ENCODE measurements at places on chromosomes 4 and X.
A peak's percentile ranks its signal among the peaks of the same experiment; 100 is the strongest.

DNA sequence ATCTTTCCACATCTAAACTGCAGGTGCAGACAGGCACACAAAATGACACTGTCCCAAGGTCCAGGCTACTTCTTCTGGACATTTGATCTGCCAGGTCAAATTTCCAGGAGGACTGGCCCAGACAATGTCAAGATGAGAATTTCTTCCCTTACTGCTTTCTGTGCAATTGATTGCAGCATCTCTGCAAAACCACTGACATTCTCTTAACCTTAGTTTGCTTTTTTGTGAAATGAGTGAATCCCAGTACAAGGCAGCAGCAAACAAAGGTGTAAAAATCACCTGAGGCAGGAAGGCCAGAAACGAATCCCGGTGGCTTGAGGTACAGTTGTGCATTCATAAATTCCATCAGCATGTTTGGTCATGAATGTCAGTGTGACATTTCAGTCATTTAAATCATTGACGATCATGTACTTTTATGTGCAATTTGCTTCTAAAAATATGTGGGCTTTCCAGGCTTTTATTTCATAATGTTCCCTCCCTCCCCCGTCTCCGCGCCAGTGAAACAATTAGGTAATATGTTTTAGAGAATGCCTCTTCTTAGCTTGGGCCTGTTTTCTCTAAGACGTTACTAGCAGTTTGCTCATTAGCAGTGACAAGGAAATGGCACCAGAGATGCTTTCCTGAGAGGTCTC lies 39.1 kb downstream of the NHS start:
- no peak for DNase-seq

DNA sequence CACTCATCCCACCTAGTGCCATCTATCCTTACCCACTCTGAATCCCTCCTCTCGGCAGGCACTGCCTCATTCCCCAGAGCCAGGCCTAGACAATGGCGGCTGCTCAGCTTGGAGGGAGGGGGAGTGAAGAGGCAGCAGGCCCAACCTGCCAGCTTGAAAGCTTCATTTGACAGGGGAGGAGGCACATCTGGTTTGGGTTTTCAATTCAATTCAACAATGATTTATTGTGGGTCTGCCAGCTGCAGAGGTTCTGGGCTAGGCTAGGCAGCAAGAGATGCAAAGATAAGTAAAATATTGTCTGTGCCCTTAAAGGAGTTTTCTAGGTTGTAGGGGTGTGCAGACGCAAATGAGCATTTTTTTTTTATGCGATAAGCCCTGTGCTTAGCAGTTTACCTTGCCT lies 58.5 kb downstream of the RTL9 start:
- DNase-seq: no peak

GRCh38 chrX:81261576-81261975 lies 59.7 kb downstream of the SH3BGRL start:
- no peak for DNase-seq

DNA sequence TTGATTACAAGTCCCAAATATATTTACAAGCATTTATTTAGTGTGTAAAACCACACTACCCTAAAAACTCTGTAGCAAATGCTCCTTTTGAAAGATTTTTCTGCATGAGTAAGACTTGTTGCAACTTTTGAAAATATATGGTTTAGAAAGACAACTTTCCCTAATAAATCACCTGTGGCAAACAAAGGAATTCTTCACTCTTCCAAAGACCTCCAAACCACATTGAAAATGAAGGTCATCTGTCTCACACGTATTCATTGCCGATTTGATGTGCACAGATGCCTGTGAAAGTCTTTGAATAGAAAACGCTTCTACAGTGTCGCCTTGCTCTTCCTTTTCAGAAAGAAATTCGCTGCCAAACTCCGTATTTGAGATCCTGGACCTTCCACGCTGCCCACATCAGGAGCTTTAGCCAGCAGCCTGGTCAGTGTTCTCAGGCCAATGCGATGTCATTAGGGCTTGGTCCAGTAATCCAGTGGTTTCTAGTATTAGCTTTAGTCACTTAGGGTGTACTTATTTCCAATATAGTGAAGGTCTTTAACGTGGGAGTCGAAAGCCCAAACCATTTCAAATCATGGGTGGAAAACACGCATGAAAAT lies 22.2 kb downstream of the SPINK2 start:
- DNase-seq: no peak

- DNase-seq: no peak
Observed at GRCh38 chr4:87732033-87732765, 67.2 kb upstream of the IBSP start.

- DNase-seq: no peak
Observed at GRCh38 chrX:118853596-118853995, 30.0 kb downstream of the ZCCHC12 start.

- no peak for DNase-seq
Observed at GRCh38 chr4:99536848-99537247, 26.0 kb downstream of the C4orf17 start.

DNA sequence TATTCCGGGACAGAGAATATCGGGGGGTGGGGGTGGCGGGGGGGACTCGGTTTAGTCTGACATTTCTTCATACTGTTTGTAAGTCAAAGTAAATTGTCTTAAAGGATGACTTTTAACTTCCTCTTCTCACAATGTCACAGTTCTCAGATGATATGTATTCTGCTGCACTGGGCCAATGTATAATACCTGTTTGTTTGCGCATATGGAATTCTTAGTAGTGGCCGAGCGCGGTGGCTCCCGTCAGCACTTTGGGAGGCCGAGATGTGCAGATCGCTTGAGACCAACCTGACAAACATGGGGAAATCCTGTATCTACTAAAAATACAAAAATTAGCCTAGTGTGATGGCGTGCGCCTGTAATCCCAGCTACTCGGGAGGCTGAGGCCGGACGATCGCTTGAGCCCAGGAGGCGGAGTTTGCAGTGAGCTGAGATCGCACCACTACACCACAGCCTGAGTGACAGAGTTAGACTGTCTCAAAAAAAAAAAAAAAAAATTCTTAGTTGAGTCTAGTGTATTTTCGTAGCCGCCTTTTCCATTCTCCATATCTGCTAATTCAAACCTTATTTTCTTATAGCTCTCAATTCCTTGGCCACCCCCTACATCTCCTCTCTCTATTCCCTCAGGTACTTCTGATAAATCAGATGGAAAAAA lies 851 bp downstream of the POLR2B start:
- DNase-seq: peak; percentile 74

DNA sequence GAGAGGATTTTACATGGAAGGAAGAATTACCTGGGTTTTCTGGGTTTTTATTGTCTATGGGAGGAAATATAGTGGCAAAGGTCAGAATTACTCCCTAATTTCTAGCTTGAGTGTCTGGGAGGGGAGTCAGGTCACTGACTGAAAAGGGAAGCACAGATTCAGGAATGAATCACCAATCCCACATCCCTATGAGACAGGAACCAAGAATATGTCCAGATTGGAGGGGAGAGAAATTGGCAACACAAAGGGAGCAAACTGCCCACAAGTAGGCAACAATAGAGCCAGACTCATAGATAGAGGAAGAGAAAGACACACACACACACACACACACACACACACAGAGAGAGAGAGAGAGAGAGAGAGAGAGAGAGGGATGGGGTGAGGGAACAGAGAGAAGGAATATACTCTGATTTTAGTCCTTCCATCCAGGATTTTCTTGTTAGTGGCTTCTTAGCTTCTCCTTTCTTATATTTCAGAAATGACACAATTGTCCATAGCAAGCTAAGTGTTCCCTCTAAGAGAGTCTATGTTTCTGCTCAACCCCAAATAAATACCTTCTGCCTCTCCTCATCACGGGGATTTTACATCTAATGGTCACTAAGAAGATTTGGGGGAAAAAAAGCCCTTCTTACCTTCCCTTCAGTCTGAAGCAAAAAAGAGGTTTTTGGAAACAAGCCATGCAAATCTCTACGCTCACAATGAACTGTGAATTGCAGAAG lies 12.0 kb downstream of the P2RY10 start:
- DNase-seq: no peak

- DNase-seq: no peak
Observed at GRCh38 chr4:135269125-135269890, 1067.7 kb upstream of the PABPC4L start.

DNA sequence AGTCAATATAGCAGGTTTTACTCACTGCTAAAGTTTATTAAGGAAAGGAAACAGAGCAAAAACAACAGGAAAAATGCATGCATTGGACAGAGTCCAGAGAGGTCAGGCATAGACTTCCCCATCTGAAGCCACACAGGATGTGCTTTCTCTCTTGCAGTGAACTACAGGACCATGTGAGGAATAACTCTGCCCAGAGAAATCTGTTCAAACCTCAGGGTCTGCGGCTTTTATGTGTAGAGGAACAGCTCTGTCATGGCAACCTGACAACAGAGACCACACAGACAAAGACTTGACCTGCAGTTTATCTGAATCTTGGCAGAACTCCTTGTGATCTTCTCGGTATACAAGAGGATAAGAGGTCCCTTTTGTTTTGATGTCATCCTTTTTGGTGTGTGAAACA lies 46.3 kb upstream of the LONRF3 start:
- DNase-seq: no peak

DNA sequence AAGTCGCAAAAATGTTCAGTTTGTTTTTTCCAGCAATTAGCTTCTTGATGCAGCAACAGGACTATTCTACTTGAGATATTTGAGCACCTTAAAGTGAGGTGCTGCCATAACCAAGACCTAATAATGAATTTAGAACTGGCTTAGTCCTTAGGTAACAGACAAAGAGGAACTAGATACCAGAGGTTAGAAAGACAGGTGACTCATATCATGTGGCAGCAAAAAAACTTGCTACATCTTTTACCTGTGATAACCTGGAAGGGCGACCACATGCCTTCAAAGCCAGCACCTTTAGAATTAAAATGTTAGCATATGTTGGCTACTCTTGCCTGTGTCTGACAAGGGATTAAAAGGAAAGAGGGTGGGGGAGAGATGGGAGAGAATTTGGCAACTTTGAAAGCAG lies 90.4 kb downstream of the ARHGAP6 start:
- DNase-seq: no peak
